CD8-positive, alpha-beta T cell (primary cell): ENCODE measurements at places on chromosomes 13 and 19.

DNA sequence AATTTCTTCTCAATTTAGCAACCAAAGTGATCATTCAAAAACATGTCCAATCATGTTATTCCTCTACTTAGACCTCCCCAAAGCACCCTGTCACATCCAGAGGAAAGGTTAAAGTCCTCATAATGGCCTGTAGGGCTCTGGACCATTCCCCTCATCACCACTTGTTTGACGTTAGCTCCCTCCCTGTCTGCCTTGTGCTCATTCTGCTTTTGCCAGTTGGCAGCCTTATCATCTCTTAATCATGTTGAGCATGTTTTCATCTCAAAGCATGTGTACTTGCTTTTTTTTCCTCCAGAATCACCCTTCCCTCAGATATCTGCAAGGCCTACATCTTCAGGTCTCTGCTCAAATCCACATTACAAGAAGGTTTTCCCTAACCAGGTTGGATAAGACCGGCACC is 25.9 kb downstream of the UBAC2 start:
- DNase-seq, result no peak

- no peak for DNase-seq
Observed at GRCh38 chr19:40217027-40217810, 965 bp downstream of the TTC9B start.

GRCh38 chr13:112446867-112447266 is 70.7 kb downstream of the SPACA7 start:
- DNase-seq, result no peak

GRCh38 chr13:99386911-99387788 is 80.0 kb upstream of the GPR183 start:
- peak; percentile 80 for DNase-seq

DNA sequence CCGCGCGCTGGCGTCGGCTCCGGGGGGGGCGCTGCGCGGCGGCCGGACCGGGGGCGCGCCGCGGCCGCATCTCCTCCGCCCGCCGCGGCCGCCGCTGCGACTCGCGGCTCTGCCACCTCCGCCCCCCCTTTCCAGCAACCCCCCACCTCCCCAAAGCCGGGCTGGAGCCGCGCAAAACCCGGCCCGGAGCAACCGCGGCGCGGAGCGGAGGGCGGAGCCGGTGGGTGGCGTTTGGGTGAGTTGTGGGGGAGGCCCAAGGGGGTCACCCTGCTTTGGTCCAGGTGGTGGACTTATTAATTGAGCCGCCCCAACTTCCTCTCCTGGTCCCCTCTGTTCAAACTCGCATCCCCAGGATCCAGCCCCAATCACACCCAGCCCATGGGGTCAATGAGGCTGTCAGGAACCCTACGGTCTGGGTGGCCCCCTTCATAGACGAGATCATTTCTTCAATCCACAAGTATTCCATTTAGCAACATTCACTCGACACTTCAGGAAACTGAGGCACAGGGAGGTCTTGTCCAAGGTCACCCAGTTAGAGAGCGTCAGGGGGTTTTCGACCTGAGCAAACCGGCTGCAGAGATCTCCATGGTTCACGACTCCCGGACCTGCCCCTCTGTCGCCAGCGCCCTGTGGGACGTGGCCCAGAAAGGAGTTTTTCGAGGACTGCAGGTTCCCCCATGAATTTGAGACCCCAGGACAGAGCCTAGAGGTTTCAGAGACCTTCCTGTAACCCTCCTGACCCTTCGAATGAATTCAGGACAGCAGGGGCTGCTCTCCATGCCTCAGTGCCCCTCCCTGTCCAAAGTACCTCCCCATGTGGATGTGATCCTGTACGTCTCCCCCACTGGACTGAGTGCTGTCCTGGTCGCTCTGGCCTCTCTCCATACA is 22.4 kb upstream of the SEMA6B start:
- no peak for DNase-seq

DNA sequence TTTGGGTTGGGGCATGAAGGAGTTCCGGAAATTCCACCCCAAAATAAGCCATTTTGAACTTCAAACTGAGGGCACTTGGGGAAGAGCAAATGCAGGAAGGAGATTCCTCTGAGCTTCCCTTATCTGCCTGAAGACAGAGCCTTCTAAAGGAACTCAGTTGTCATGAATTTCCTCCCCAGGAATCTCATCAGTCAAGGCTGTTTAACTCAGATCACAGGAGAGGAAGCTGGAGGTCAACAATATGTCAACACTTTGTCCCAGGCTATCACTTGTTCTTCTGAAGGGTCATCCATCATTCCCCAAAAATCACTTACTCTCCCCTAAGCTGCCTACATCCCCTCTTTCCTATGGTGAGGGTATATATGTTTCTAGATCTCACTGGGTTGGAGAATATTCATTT is 26.0 kb upstream of the CHST8 start:
- DNase-seq, result no peak

DNA sequence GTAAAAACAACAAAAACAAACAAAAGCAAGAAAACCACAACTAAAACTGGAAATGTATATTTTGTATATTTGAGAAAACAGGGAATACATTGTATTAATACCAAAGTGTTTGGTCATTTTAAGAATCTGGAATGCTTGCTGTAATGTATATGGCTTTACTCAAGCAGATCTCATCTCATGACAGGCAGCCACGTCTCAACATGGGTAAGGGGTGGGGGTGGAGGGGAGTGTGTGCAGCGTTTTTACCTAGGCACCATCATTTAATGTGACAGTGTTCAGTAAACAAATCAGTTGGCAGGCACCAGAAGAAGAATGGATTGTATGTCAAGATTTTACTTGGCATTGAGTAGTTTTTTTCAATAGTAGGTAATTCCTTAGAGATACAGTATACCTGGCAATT is 17.1 kb downstream of the KLF5 start:
- no peak for DNase-seq

DNA sequence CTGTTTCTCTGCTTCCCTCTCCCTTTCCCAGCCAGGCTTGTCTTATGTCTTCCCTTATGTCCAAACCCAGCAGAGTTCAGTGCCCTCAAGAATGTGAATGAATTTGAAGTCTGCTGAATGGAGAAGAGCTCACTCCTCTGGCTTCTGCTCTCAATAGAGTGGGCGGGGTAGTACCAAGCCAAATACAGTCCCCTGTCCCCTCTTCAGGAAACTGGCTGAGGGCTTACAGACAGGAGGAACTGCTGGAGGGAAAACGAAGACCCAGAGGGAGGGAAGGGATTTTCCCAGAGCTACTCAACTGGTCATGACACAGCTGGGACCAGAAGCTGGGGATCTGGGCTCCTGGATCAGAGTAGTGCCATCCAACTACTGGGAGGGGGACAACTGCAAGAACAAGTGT is 32.9 kb upstream of the POU2F2 start:
- DNase-seq, result no peak

- DNase-seq, result no peak
Observed at GRCh38 chr19:8113017-8113416, 36.4 kb downstream of the FBN3 start.

GRCh38 chr19:4713384-4713951 is 10.2 kb downstream of the DPP9 start:
- DNase-seq, result no peak

- no peak for DNase-seq
Observed at GRCh38 chr19:5091018-5091683, 122.2 kb downstream of the KDM4B start.

DNA sequence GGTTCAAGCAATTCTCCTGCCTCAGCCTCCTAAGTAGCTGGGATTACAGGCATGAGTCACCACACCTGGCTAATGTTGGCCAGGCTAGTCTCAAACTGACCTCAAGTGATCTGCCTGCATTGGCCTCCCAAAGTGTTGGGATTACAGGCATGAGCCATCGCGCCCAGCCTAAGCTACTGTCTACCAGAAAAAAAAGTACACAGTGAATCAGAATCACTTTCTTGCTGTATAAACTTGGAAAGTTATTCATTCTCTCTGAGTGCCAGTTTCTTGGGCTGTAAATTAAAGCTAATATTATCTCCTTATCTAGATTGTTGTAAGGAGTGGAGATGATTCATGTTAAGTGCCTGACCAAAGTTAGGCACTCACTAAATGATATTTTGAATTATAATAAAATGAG is 242.8 kb downstream of the ENOX1 start:
- no peak for DNase-seq

GRCh38 chr13:99087954-99088491 is 110.2 kb upstream of the DOCK9 start:
- DNase-seq, result no peak

DNA sequence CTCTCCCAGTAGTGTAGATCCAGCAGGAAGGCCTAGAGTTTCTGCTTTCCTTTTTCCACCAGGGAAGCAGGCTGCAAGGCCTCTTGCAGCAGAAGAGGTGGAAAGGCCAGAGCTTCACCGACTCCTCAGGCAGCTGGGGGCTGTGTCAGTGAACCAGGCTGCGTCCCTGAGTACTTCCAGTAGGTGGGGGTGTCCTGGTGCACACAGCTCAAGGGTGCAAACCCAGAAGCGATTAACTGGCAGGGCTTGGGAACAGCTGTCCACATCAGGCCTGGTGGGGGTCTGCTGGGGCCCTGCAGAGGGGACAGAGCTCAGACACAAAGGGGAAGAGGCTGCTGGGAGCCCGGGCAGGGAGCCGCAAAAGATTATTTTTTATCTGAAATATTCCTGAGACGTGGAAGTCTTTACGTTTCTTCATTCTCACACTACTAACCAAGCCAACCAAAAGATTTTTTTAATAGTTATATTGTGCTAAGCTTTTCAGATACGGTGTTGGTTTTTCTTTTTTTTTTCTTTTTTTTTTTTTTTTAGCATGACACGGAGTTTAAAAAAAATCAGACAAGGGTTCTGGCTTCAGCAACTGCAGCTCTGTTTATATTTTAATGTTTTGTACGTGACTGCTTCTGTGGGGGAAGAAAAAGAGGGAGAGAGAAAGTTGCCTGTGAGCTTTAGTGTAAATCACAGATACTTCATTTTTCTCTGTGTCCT is 11.0 kb downstream of the TSHZ3 start:
- peak; percentile 66 for DNase-seq

- no peak for DNase-seq
Observed at GRCh38 chr13:25783076-25783475, 268.7 kb downstream of the SHISA2 start.

GRCh38 chr19:7395360-7396066 is 46.8 kb downstream of the ARHGEF18 start:
- no peak for DNase-seq

- DNase-seq, result no peak
Observed at GRCh38 chr19:49767967-49768581, 1.3 kb downstream of the AP2A1 start.

DNA sequence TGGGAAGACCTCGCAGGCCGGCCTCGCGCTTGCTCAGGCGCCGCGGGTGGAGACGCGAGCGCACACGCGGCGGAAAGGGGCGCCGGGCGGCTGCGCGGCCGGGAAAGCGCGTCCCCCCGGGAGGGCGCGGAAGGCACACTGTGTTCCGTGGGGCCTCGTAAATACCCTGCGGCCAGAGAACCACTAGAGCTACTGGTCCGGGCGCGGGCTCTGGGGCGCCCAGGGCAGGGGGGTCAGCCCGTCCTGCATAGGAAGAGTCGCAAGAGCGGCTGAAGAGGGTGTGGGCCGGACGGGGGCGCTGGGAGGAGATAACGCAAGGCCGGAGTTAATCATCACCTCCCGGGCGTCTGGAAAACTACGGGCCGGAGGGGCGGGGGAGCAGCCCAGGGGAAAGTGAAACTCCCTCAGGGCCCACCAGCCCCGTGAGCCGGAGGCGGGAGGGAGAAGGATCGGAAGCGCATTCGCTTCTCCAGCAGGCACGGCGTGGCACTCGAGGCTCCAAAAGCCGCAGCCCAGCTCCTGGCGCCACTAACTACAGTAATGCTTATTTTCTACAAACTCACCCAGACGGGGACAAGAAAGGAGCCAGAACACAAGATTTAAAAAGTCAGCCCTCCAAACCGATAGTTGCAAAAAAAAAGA is 1.1 kb upstream of the WBP4 start:
- DNase-seq, result peak; percentile 8

DNA sequence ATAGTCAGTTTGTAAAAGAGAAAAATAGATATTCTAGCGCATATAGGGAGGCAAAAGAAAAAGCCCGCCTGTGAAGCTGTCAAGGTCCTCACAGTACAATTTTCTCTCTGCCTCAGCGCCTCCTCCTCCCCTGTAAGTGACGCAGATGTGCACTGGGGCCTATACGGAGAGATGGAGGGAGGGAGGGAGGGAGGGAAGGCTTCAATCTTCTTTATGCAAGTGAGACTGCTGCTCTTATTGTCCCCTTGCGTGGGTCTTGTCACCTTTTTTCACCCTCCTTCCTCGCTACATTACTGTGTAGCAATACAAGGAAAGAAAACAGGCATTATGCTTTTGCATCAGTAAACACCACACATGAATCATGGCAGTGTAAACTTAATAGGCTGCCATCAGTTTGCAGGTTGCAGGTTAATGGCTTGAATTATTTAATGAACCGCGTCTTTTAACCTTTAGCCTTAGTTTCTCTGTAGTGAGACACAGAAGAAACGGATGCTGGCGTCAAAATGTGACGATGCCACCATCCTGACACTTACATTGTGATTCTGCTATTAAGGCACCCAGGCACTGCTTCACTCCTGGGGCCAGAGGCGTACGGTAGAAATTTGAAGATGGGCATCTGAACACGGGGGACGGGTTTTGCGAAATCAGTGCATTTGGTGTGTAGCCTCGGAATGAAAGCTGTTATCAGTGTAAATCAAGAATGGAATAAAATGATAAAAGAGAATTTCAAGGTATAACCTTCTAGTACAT is at the start of gene KLHL1:
KLHL1 (minus strand) TSS at position 97 of the 750 bp plus-strand sequence. CDS start 753 bp downstream, outside the sequence.
- DNase-seq, result no peak

GRCh38 chr19:29247051-29247450 is 34.1 kb upstream of the UQCRFS1 start:
- DNase-seq, result no peak

GRCh38 chr19:32422435-32422834 is 16.9 kb downstream of the DPY19L3 start:
- no peak for DNase-seq

- DNase-seq, result no peak
Observed at GRCh38 chr13:32047793-32048192, 16.2 kb downstream of the FRY start.

DNA sequence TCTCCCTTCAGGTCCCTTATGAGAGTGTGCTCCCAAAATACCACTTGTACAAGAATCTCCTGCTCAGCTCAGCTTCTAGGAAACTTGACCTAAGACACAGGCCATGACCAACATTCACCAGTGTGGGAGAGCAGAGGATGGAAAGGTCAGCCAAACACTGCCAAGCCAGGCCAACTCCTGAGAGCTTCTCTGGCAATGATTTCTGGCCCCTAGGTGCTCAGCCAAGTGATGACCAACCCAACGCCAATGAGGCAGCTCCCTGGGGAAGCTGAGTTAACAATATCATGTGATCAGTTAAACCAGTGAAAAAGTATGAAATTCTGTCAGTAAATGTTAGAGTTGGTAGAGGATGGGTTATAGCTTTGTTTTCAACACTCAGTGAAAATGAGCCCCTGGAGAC is 49.1 kb upstream of the FLT1 start:
- DNase-seq, result no peak

DNA sequence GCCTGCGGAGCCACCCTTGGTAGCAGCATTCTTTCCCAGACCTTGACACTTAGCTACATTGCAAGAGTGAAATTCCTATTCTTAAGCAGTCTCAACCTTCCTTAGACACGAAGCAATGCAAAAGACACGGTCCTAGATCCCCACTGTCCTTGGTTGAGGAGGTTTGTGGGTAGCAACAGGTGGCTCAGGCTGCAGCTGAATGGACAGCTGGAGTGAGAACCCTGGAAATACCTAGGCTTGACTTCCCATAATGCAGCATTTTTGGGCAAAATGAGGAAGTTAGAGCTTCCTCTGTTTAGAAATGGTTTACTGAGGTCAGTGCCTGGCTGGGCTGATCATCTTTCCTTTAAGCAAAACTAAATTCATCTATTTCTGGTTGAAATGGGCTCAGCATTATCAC is 296.6 kb downstream of the RFC3 start:
- no peak for DNase-seq

GRCh38 chr13:98851276-98851675 is 98.8 kb upstream of the SLC15A1 start:
- no peak for DNase-seq
